BJ (cell line): ENCODE measurements at places on chromosomes 7 and 10.

- no peak for DNase-seq
Observed at GRCh38 chr7:99029466-99030435, 114.2 kb downstream of the SMURF1 start.

DNA sequence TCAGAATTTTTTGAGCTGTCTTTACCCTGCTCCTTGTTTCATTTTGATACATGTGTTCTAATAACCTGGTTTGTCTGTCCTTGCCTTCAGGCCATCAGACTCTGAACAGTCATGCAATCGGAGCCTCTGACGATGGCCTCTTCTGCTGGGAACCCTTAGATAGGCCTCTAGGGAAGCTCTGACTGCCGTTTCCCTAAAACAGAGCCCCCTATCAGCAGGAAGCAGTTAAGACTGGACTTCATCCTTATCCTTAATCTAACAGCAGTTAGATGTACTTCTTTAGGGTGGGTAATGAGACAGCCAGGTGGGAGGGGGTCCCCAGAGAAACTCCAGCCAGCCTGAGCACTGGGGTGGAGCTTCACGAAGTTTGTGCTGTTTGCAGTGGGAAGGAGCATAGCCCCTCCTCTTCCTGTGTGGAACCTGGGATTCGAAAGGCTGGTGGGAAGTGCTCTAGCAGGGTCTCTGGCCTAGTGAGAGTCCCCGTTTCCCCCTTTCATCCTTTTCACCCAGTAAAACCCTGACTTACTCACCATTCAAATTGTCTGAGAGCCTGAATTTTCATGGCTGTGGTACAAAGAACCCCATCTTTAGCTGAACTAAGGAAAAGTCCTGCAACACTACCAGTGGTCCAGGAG, 28.4 kb upstream of the SORCS3 start:
- DNase-seq: no peak

GRCh38 chr10:523925-524324, 165.5 kb downstream of the DIP2C start:
- DNase-seq: no peak

GRCh38 chr7:30041526-30042269, 13.5 kb downstream of the PLEKHA8 start:
- DNase-seq: no peak

GRCh38 chr10:61791216-61791615, 110.3 kb upstream of the ARID5B start:
- DNase-seq: peak; percentile 65

- DNase-seq: no peak
Observed at GRCh38 chr10:91891125-91892001, 17.9 kb downstream of the FGFBP3 start.

DNA sequence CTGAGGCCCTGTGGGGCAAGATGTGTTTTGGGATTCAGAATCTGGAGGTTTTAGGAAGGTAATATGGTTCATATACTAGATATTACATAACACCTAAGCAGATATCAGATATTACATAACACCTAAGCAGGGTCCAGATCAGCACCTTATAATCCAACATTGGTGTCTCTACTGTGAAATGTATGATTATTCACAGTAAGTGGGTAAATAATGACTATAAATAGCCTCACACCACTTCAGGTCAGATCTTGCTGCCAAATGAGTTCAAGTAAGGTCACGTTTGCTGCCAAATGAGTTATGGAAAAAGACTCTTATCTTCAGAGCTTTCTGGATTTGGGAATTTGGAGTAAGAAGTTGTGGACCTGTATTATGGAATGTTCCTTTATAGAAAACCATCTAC, 14.6 kb downstream of the ADRB1 start:
- DNase-seq: no peak

- DNase-seq: no peak
Observed at GRCh38 chr10:95026461-95026860, 42.8 kb downstream of the CYP2C8 start.

DNA sequence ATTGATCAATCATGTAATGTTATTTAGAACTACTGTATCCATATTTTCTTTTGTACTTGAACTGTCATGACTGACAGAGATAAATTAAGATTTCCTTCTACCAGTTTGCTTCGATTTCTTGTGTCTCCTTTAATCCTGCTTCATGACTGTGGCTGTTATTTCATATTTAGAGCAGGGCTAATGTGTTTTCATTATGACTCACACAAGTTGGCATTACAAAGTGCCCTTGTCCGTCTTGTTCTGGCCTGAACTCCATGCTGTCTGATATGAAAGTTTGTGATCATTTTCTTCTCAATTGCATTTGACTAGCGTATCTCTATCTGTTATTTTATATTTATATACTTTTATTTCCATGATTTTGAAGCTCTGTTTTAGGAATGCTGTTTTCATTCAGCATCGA, 344.1 kb upstream of the PRKCQ start:
- DNase-seq: no peak

DNA sequence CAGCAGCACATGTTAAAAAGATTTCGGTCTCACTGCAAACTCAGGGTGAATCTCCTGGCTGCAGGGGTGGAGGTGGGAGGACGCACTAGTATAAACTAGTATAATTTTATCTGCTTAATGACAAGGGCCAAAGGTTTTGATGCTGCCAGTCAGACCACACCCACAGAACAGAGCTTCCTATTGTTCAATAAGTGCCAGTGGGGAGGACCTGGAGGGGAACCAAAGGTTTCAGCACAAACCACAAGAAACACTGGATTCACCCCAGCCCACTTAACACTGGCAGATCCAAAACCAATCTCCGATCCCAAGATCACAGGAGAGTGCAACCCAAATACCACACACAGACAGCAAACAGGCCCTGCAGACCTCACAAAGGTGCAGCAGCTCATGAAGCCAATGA, 6.6 kb downstream of the VOPP1 start:
- no peak for DNase-seq

GRCh38 chr7:75969182-75969581, 25.2 kb downstream of the TMEM120A start:
- no peak for DNase-seq

DNA sequence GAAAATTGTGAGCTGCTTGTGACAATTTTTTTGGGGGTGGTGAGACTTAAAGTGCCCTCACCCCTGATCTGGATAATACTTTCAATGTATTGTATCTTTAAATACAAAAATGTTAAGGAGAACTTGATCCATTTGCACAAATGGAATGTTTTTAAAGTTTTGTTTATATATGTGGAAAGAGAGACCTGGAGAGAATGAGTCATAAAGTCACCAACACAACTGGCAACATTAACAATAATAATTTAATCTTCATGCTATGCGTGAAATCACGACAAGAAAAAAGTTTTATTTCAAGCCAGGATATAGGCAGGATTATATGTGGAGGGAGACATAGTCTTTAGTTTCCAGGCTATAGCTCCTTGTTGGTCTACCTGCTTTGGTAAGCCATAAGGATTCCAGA, 537.5 kb downstream of the GPAM start:
- no peak for DNase-seq

DNA sequence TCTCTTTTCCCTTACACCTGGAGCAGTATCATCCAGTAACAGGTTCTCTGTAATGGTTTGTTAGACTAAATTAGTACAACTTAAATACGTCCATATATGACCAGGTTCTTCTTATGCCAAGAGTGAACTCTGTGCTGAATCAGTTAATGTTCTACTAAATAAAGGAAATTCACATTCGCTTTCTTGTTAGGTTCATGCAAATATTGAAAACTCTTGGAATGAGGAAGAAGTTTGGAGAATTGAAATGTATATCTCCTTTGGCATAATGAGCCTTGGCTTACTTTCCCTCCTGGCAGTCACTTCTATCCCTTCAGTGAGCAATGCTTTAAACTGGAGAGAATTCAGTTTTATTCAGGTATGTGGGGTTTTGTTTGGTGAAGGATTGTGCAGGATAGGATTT, 15.3 kb upstream of the CFAP69 start:
- no peak for DNase-seq

- no peak for DNase-seq
Observed at GRCh38 chr10:59448616-59449015, 86.3 kb upstream of the FAM13C start.

DNA sequence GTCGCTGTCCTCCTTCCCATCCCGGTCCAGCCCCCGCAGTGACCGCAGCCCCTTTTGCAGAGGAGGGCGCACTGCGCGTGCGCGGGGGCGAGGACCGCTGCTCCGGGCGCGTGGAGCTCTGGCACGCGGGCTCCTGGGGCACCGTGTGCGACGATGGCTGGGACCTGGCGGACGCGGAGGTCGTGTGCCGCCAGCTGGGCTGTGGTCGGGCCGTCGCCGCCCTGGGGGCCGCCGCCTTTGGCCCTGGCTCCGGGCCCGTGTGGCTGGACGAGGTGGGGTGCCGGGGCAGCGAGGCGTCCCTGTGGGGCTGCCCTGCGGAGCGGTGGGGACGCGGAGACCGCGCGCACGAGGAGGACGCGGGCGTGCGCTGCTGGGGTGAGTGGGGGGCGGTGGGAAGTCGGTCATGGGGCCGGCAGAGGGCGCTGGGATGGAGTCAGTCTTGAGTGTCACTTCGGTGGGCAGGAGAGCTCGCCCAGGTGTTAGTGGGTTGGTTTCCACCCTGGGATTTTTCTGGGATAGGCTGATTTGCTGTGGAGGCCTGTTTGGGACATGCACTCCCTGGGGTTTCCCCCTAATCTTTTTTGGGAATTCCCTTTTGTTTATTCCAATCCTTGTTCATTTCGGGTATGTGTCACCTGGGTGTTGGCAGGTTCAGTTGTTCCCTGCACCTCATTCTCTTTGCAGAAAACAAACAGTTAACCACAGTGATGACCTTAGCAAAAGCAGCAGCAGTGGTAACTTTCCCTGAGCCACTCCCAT, 11.6 kb downstream of the SCART1 start:
- DNase-seq: no peak

GRCh38 chr10:109679478-109679877, 243.8 kb downstream of the XPNPEP1 start:
- no peak for DNase-seq

DNA sequence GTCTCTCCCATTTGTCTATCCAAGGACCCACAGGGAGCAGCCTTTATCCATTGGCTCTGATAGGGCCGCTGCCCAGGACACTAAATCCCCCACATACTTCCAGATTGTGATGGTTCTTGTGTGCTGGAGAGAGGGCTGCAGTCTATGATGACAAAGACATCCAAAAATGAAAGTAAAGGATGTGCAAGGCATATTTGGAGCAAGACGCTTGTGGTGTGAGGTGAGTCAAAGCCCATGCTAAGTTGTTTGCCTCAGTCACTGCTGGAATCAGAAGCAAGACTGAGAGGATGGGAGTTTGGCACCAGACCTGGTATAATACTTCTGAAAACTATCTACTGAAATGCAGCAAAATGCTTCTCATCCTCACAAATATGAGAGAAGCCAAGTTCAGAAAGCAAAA, 22.7 kb downstream of the ZNF22 start:
- no peak for DNase-seq

- no peak for DNase-seq
Observed at GRCh38 chr7:14446829-14447228, 455.7 kb downstream of the DGKB start.

GRCh38 chr7:54186336-54186735, 355.8 kb upstream of the VSTM2A start:
- no peak for DNase-seq

DNA sequence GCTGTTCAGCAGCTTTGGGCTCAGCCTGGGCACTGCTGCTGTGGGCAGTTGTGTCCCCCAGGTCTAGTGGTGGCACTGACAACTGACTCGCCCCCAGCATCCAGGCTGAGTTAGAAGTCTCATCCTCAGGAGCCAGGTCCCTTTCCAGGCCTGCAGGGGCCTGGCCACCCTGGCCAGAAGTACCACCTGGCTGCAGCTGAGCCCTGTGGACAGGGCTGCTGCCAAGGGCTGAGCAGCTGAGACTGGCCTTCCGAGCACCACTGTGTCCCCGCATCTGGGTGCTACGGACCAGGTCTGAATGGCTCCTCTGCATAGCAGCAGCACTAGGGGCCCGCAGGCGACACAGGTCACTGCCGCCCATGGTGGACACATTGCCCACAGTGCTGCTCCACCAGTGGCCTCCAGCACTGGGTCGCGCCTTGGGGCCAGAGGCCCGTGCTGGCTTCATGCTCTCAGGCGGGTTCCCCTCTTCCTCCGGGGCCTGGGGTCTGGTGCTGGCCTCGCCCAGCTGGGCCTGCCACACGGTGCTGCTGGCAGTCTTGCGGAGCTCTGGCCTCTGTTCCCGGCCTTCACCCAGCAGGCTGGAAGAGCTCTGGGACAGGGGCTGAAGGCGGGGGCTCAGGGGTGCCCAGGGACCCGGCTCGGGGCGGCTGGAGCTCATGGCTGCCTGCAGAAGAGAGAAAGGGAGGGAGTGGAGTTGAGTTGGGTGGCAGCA, 6.2 kb downstream of the GPRIN2 start:
- no peak for DNase-seq
